ENCODE measurements at places on chromosomes 12 and 14. TPM values are rescaled to one million over a fixed set of nuclear protein-coding genes. Genes with fewer than 3 reads are reported as not detected.

GRCh38 chr12:110343736-110344555 lies 59.6 kb downstream of the ANAPC7 start:
- peaks cover 15% of the 10 kb centered on the region for H3K4me1 ChIP-seq
- H3K27me3 ChIP-seq: no peaks in the 10 kb centered on the region
- peaks cover 88% of the 10 kb centered on the region for H3K36me3 ChIP-seq
- no peak for DNase-seq

DNA sequence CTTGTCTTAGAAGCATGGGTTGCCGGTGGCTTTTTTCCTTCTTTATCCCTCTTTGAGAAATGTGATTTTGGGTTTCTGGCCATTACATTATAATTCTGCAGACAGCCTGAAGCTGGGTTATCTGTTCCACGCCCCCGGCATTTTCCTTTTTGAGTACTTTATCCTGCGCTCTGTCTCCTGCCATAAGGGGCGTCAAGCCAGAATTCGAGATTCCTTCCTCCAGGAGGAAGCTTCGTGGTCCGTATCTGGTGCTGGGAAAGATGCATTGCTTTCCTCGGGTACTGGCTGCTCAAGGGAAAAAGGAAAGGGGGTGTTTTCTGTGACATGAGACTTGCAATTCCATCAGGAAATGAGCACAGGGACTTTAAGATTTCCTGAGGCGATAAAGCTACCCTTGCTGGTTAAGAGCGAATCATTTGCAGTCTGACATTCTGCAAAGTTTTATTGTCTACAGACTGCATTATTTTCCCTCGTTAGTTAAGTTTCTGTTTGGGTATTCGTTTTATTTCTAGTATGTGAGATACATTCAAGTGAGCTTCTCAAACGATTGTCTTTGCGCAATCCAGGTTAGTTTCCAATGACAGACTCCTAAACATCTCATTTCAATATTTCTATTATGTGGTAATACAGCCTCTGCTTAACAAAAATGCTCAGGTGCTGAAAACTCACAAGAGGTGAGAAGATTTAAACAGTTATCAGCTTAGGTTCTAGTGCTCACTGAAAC lies 694 bp downstream of the AKAP5 start:
- no peak for DNase-seq
- H3K4me1 ChIP-seq: peaks cover 42% of the 10 kb centered on the region
- H3K36me3 ChIP-seq: peaks cover 5% of the 10 kb centered on the region
- H3K27me3 ChIP-seq: no peaks in the 10 kb centered on the region
- H3K4me3 ChIP-seq: peak overlapping the region; percentile 74

DNA sequence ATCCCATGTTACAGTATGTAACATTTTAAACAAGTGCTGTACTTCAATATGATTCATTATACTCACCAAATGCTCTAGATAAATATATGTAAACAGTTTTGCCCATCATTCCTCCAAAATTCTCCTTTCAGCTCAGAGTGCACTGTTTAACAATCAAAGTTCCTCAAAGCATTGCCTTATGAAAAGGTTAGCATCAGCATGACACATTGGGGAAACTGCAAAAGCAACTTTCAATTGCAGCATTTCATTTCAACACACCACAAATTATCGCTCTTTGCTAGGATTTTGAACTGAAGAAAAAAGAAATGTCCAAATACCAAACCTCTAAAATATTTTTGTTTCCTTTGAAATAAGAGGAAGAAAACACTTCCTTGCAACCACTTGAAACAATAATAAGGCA lies 413.2 kb downstream of the FLRT2 start:
- no peak for DNase-seq
- H3K27me3 ChIP-seq: no peaks in the 10 kb centered on the region
- peaks cover 22% of the 10 kb centered on the region for H3K4me1 ChIP-seq
- H3K27ac ChIP-seq: no peak overlapping the region
- no peak overlapping the region for H3K4me3 ChIP-seq

DNA sequence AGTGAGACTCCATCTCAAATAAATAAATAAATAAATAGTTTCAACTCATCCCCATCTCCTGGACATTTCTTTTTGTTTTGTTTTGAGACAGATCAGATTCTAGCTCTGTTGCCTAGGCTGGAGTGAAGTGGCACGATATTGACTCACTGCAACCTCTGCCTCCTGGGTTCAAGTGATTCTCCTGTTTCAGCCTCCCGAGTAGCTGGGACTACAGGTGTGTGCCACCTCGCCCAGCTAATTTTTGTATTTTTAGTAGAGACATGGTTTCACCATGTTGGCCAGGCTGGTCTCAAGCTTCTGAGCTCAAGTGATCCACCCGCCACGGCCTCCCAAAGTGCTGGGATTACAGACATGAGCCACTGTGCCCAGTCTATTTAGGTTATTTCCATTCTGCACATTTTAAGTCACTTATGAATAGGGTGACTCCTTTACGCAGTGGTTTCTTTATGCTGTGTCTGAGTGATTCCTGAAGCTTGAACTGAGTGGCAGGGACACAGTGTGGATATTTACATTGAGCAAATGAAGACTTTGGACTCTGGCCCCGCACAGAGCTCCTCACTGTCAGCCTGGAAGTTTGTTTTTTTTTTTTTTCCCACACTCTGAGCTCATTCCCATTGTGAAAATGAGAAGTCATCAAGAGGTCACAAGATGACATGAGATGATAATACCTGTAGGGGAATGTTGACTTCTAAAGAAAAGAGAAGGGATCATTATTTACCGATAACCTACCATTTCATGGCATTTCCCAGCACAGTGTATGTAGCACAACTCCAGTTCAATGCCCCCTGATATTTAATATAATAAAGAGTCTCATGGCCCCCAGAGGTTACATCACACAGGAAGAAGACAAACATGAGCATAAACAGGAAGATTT lies 72.6 kb downstream of the TBX3 start:
- no peak overlapping the region for H3K27ac ChIP-seq
- H3K27me3 ChIP-seq: peaks cover 5% of the 10 kb centered on the region
- no peaks in the 10 kb centered on the region for H3K4me1 ChIP-seq

DNA sequence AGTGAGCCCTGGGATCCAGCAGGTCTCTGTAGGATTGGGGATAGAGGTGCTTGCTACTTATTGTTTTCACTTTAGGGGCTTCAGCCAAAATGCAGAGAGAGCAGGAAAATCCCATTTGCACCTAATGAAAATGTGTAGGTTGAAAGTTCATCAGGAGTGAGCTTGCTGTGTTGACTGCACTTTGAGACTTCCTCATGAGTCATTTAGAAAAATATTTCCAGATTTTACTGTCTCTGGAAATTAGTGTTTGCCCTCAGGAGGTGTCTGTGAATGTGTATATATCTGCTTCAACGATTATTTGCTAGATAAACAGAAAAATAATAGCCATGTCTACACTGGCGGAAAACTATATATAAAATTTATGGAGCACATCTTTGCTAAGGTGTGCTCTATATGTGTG lies 159.3 kb downstream of the CAND1 start:
- no peak for DNase-seq
- H3K27me3 ChIP-seq: peaks cover 2% of the 10 kb centered on the region
- peaks cover 10% of the 10 kb centered on the region for H3K4me1 ChIP-seq
- no peak overlapping the region for H3K4me3 ChIP-seq

GRCh38 chr12:27652174-27652763 lies 44.0 kb upstream of the REP15 start:
- H3K4me3 ChIP-seq: no peak overlapping the region
- no peaks in the 10 kb centered on the region for H3K27me3 ChIP-seq
- peaks cover 2% of the 10 kb centered on the region for H3K4me1 ChIP-seq
- peak; percentile 37 for DNase-seq

- no peaks in the 10 kb centered on the region for H3K36me3 ChIP-seq
- H3K27me3 ChIP-seq: peaks cover 65% of the 10 kb centered on the region
- no peak for DNase-seq
Observed at GRCh38 chr12:57630891-57631433, 2.0 kb downstream of the B4GALNT1 start.

- no peak overlapping the region for H3K4me3 ChIP-seq
- H3K36me3 ChIP-seq: no peaks in the 10 kb centered on the region
- no peaks in the 10 kb centered on the region for H3K4me1 ChIP-seq
- H3K27me3 ChIP-seq: no peaks in the 10 kb centered on the region
- no peak overlapping the region for H3K27ac ChIP-seq
Observed at GRCh38 chr14:104306450-104307040, 168.2 kb downstream of the KIF26A start.

DNA sequence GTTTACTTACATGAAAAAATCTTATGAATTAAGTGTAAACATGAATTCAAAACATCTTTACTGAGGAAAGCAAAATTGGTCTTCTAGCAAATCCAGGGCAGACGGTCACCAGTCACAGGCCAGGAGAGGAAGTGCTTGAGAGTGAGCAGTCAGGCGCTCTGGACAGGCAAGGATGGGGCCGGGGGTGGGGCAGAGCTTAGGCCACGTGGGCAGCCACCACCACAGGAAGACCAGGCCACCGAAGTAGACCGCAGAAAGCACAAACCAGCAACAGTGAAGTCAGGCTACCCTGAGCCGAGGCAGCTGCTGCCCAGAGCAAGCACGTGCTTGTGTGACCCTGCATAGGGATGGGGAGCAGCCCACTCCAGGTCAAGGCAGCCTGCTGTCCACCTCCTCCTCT lies 33.5 kb downstream of the SLC6A12 start:
- no peak overlapping the region for H3K27ac ChIP-seq
- no peaks in the 10 kb centered on the region for H3K36me3 ChIP-seq
- no peaks in the 10 kb centered on the region for H3K4me1 ChIP-seq
- no peak for DNase-seq
- no peak overlapping the region for H3K4me3 ChIP-seq

CLIP1 gene
- total RNA-seq: 58.6 TPM

DNA sequence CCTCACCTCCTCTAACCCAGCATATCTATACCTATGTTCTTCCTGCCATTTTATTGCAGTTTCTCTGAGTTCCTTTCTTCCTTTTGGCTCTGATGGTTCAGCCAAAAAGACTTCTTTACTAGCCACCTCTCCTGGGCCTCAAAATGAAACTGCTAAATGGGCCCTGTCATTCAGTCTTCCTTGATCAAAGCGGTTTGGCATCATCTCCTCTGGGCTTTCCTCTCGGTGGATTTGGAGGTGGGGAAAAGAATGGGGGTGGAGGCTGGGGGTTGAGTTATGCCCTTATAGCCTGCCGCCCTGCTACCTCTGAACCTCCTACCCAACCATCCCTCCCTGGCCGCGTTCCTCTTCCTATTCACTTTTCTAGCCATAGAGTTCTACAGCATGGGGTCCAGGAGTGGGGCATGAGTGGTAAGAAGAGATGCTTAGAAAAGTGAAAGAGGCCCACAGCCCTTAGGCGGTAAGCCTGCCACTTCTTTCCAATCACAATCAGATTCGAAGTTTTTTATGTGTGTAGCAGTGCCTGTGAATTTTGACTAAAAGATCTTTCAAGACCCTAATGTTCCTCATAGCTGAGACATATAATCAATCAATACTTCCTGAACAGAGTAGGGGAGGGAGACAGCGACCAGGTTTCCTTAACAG lies 2.5 kb downstream of the AJUBA start:
- peak overlapping the region; percentile 26 for H3K4me3 ChIP-seq
- H3K27me3 ChIP-seq: no peaks in the 10 kb centered on the region
- H3K27ac ChIP-seq: no peak overlapping the region
- no peaks in the 10 kb centered on the region for H3K36me3 ChIP-seq
- no peak for DNase-seq
- H3K4me1 ChIP-seq: peaks cover 7% of the 10 kb centered on the region

NFE2 gene
- not detected for total RNA-seq

DNA sequence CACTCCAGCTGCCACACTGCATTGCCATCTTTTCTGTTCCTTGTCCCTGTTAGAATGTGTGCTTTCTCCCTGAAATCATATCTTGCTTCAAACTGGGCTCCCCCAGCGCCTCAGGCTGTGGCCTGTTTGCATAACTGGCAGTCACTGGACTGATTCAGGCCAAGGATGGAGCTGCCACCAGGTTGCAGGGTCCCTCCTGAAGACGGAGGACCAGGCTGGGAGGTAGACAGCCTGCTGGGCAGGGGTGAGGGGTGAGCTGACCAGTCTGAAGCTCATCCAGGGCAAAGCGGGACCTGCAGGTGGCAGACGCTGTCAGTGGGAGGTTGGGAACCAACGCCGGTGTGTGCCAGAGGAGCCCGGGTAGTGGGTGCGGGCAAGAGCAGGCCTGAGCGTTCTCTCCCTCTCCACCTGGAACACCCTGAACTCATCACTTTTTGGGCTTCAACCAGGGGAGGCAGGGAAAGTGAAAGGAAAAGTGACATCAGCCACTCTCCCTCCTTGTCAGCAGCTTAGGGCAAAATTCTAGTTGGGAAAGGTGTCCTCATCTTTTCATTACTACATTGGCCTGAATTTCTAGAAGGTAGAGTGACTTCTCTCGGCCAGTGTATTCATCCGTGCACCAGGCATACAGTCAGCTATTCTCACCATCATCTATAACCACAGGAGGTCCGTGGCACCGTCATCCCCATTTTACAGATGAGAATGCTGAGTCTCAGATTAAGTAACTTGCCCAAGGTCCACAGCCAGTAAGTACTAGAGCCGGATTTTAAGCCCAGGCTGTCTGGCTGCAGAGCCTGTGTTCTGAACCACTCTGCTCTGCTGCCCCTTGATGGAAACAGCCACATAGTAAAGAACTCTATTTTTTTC lies 219.1 kb downstream of the SLC41A2 start:
- H3K4me1 ChIP-seq: peaks cover 60% of the 10 kb centered on the region
- peak overlapping the region; percentile 53 for H3K27ac ChIP-seq
- H3K4me3 ChIP-seq: no peak overlapping the region

DNA sequence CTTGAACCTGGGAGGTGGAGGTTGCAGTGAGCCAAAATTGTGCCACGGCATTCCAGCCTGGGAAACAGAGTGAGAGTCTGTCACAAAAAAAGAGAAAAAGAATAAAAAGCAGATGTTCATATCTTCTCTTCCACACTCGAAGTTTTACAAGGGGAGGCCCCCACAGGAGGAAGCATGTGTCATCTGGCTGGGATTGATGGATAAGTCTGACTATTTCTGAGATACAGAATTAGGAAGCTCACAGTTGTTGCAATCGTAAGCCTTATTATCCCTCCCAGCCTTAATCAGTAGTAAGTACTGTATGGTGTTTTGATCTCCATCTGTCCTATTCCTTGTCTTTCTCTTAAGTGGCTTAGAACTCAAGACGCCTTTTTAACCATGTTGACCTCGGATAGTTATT lies 31.9 kb upstream of the RASSF8 start:
- no peaks in the 10 kb centered on the region for H3K4me1 ChIP-seq
- no peak overlapping the region for H3K4me3 ChIP-seq
- no peak for DNase-seq
- no peaks in the 10 kb centered on the region for H3K36me3 ChIP-seq

GRCh38 chr12:84803661-84804060 lies 108.9 kb downstream of the SLC6A15 start:
- H3K27me3 ChIP-seq: peaks cover 4% of the 10 kb centered on the region
- H3K4me3 ChIP-seq: no peak overlapping the region
- H3K27ac ChIP-seq: no peak overlapping the region
- no peaks in the 10 kb centered on the region for H3K36me3 ChIP-seq
- H3K4me1 ChIP-seq: no peaks in the 10 kb centered on the region

LBHD2 gene
- total RNA-seq: not detected

MGP gene
- total RNA-seq: not detected

SERPINA9 gene
- total RNA-seq: not detected

- H3K4me3 ChIP-seq: no peak overlapping the region
- no peaks in the 10 kb centered on the region for H3K36me3 ChIP-seq
- no peak for DNase-seq
- no peaks in the 10 kb centered on the region for H3K27me3 ChIP-seq
- H3K27ac ChIP-seq: no peak overlapping the region
Observed at GRCh38 chr12:60630796-60631195, 1035.0 kb downstream of the SLC16A7 start.
